Glutamatergic neuron (in vitro differentiated cells): ENCODE measurements at places on chromosomes 7 and 10. TPM values are rescaled to one million over a fixed set of nuclear protein-coding genes. Genes with fewer than 3 reads are reported as not detected.

The RNF32 gene
- total RNA-seq: 2.2 TPM

The MEOX2 gene
- total RNA-seq: 0.39 TPM

The ADAM12 gene
- total RNA-seq: 18.4 TPM

The PIK3AP1 gene
- 0.49 TPM for total RNA-seq

The CHST3 gene
- total RNA-seq: 0.83 TPM

The ANKRD2 gene
- not detected for total RNA-seq

The ATG9B gene
- 9.4 TPM for total RNA-seq

The COL28A1 gene
- 0.39 TPM for total RNA-seq

The TAF5 gene
- total RNA-seq: 6.9 TPM

The NRG3 gene
- 3.2 TPM for total RNA-seq

The CREB5 gene
- 50.4 TPM for total RNA-seq

The FGFR2 gene
- total RNA-seq: 7.4 TPM

The ANKRD61 gene
- not detected for total RNA-seq

The LRMDA gene
- 2.1 TPM for total RNA-seq

The ALKBH4 gene
- total RNA-seq: 9.8 TPM

The IFIT1B gene
- total RNA-seq: not detected

The ALOX5 gene
- 8.4 TPM for total RNA-seq

The GRID1 gene
- 8.0 TPM for total RNA-seq

The ZCWPW1 gene
- total RNA-seq: 1.8 TPM

The FAM25G gene
- total RNA-seq: not detected

The FBXW4 gene
- 25.8 TPM for total RNA-seq

The TAS2R5 gene
- total RNA-seq: 1.3 TPM

The FAM25C gene
- total RNA-seq: not detected

The VAX1 gene
- total RNA-seq: 0.27 TPM

The CPVL gene
- 20.3 TPM for total RNA-seq

The ASAH2 gene
- total RNA-seq: 11.3 TPM

The HOXA2 gene
- total RNA-seq: not detected

The UPK3BL2 gene
- total RNA-seq: 11.4 TPM

The CHRM2 gene
- total RNA-seq: not detected

The EPHA1 gene
- total RNA-seq: 4.7 TPM

The RELN gene
- total RNA-seq: 5.7 TPM

The COBL gene
- 3.3 TPM for total RNA-seq

The ANLN gene
- 18.4 TPM for total RNA-seq

The COPS6 gene
- total RNA-seq: 77.4 TPM

The ACTL6B gene
- total RNA-seq: 95.2 TPM

The LRRC4 gene
- 60.0 TPM for total RNA-seq

The PIP gene
- total RNA-seq: not detected

The DGKI gene
- 19.4 TPM for total RNA-seq

The LEP gene
- not detected for total RNA-seq

The AGBL3 gene
- 2.3 TPM for total RNA-seq

The FAM171A1 gene
- 186 TPM for total RNA-seq

The PRTFDC1 gene
- 14.4 TPM for total RNA-seq

The DLG5 gene
- 35.5 TPM for total RNA-seq

The AKR1B15 gene
- total RNA-seq: not detected

The TET1 gene
- total RNA-seq: 31.6 TPM

The VGF gene
- 8.4 TPM for total RNA-seq

The SH2D4B gene
- 0.12 TPM for total RNA-seq

The ODAD2 gene
- not detected for total RNA-seq

The SDK1 gene
- 225 TPM for total RNA-seq

The LRRC18 gene
- total RNA-seq: not detected

The DEPP1 gene
- total RNA-seq: 13.6 TPM

The EPHB6 gene
- total RNA-seq: 21.4 TPM

The NPTX2 gene
- 81.2 TPM for total RNA-seq

The ASB4 gene
- not detected for total RNA-seq

The ANKRD1 gene
- total RNA-seq: not detected

The EBLN1 gene
- not detected for total RNA-seq

The HOXA7 gene
- total RNA-seq: not detected

The KDM7A gene
- total RNA-seq: 25.4 TPM
